Skeletal muscle tissue (tissue), 5 donors: ENCODE measurements at places on chromosomes 13 and 19. TPM values are rescaled to one million over a fixed set of nuclear protein-coding genes. Genes with fewer than 3 reads are reported as not detected.

ARHGAP33 gene
- 1.0 TPM for total RNA-seq

PDS5B gene
- total RNA-seq, result 58.5 TPM

TMEM145 gene
- total RNA-seq, result 0.52 TPM

LYPD5 gene
- total RNA-seq, result not detected

UGGT2 gene
- 43.8 TPM for total RNA-seq

COX7A1 gene
- total RNA-seq, result 141 TPM

SLITRK1 gene
- 0.52 TPM for total RNA-seq
